Neural crest cell (in vitro differentiated cells): ENCODE measurements at places on chromosomes 3 and 15.
A peak's percentile ranks its signal among the peaks of the same experiment; 100 is the strongest.

GRCh38 chr3:279325-279724, 82.8 kb downstream of the CHL1 start:
- DNase-seq: no peak

- peak; percentile 23 for DNase-seq
Observed at GRCh38 chr3:71064291-71064955, 519.1 kb downstream of the FOXP1 start.

- no peak for DNase-seq
Observed at GRCh38 chr15:51803965-51804364, 25.5 kb upstream of the TMOD3 start.

GRCh38 chr3:28495301-28495700, 146.7 kb upstream of the AZI2 start:
- no peak for DNase-seq

DNA sequence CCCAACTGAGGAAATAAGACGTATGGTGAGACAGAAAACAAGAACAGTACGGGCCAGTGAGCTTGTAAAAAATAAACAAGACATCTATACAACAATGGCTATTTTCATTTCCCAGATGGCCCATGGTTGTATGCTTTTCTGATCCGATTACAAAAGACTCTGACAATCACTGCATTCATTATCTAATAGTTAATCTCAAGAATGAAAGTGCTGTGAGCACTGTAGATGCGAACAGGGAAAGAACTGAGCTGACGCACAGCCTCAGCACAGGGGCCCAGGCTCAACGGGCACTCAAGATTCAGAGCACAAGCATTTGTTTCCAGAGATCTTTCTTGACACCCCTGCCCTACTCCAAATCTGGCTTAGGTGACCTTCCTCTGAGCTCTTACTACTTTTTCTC, 6.9 kb downstream of the MTMR10 start:
- no peak for DNase-seq

GRCh38 chr3:70108072-70108471, 108.5 kb downstream of the SAMMSON start:
- DNase-seq: peak; percentile 22

- no peak for DNase-seq
Observed at GRCh38 chr15:84597296-84597695, 3.5 kb upstream of the ZSCAN2 start.

GRCh38 chr15:55823699-55824340, 80.9 kb upstream of the PRTG start:
- no peak for DNase-seq

- DNase-seq: no peak
Observed at GRCh38 chr15:68399096-68400065, 32.6 kb downstream of the ITGA11 start.

DNA sequence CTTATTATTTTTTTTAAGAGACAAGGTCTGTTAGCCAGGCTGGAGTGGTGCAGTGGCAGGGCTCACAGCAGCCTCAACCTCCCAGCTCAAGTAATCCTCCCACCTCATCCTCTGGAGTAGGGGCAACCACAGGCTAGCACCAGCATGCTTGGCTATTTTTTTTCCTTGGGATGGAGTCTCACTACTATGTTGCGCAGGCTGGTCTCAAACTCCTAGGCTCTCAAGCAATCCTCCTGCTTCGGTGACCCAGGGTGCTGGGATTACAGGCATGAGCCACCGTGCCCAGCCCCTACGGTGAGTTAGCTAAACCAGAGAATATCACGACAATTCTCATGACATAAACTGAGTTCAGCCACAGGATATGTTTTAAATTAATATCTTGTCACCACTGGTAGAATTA, 2.0 kb downstream of the DCUN1D1 start:
- DNase-seq: no peak

DNA sequence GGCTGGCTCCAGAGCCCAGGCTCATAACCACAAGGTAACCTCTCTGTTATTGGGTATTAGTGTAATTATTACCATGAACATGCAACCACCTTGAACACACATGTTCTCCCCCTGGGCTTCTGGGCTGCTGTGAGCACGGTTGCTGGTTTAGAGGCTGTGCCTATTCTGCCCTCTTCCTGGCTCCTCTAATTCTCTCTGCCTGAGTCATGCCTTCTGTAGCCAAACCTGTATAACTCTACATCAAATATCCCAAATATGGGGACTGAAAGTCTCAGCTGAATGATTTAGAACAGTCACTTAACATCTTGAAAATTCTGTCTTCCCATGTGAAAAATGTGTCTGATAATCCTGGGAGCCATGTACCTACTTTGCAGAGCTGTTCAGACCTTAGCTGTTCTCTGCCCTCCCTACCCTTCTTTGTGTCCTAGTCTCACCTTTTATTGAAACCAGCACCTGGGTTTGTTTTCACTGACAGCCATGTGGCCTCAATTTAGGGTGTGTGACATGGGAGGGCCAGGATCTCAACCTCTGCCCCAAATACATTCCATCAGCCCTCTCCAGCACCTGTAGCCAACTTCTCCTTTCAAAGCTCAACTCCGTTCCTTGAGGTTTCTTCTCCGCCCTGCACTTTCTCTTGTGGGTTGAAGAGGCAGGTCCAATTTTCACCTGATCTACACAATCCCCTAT, 60.7 kb downstream of the PDZRN3 start:
- no peak for DNase-seq

DNA sequence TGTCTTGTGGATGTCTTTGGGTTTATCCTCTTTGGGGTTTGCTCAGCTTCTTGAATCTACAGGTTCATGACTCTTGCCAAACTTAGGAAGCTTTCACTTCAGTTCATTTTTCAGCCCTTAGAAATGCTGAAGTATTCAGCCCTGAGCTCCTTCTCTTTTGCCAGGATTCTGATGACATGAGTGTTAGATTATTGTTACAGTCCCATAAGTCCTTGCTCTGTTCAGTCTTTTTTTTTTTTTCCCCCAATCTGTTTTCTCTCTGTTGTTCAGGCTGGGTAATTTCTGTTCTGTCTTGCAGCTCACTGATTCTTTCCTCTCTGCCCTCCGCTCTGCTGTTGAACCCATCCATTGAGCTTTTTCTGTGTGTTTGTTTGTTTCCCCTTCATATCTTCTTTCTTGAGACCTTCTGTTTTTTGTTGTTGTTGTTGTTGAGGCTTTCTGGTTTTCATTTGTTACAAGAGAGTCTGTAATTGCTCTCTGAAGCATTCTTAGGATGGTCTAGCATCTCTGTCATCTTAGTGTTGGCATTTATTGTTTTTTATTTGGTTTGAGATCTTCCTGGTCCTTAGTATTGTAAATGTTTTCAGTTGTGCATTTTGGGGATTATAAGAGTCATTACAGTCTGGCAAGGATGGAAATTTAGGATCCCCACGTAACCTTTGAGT, 18.4 kb downstream of the LRCH3 start:
- no peak for DNase-seq

GRCh38 chr3:113002037-113002436, 11.3 kb downstream of the GTPBP8 start:
- DNase-seq: no peak

GRCh38 chr3:60954048-60954447, 297.2 kb downstream of the FHIT start:
- DNase-seq: no peak

DNA sequence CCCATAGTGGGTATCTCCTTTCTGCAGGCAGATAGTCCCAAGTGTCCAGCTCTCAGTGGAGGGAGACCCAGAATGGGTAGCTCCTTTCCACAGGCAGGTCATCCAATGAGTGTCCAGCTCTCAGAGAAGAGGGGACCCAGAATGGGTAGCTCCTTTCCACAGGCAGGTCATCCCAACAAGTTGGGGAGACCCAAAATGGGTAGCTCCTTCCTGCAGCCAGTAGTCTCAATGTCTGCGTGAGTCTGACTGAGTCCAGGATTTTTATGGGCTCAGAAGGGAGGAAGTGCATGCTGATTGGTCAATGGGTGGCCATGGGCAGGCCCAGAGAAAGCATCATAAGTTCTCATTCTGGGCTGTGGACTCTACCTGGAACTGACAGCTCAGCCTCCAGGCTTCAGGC, 150.7 kb upstream of the P2RY1 start:
- DNase-seq: no peak
